Stimulated activated CD8-positive, alpha-beta memory T cell treated with anti-CD3 and anti-CD28 coated beads, Interleukin-4, amount 100 ng/mL, for 4 hours (primary cell): ENCODE measurements at places on chromosomes 3 and 15.

DNA sequence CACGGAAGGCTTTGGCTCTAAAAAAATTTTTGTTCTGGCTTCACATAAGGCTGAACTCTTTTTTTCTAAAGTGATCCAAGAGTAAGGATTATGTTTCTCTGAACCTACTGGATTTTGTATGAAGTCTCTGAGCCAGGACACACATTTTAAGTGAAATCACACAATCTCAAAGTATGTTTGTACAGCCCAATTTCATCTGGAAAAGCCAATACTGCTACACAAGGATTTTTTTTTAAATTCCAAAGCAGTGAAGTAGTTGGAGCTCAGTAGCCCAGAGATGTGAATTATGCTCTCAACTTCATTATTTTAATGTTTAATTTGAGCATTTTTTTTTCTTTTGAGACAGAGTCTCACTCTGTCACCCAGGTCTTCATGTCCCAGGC lies 243.9 kb downstream of the FAM43A start:
- DNase-seq: no peak

GRCh38 chr3:59839283-59839682 lies 789.5 kb upstream of the CFAP20DC start:
- no peak for DNase-seq

- no peak for DNase-seq
Measured at GRCh38 chr3:50671331-50671730, 3.4 kb upstream of the DOCK3 start.

DNA sequence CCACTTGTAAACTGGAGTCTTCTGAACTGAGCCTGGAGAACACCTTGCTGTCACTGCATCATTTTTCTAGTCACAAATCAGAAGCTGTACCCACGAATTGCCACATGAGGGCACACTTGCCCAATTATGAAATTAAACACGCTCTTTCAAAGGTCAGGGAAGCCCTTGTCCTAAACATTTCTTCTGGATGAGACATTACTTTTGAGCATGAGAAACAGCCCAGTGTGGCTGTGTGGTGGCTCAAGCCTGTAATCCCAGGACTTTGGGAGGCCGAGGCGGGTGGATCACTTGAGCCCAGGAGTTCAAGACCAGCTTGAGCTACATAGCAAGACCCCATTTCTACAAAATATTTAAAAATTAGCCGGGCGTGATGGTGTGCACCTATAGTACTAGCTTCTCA lies 27.5 kb upstream of the CFAP161 start:
- DNase-seq: no peak

- DNase-seq: no peak
Measured at GRCh38 chr15:101498717-101499480, 9.4 kb upstream of the PCSK6 start.

GRCh38 chr3:192930577-192930976 lies 12.9 kb upstream of the MB21D2 start:
- DNase-seq: no peak

GRCh38 chr3:154734468-154734867 lies 304.5 kb upstream of the GPR149 start:
- DNase-seq: no peak

GRCh38 chr15:94804613-94805012 lies 573.3 kb downstream of the MCTP2 start:
- DNase-seq: no peak

GRCh38 chr15:101019366-101019896 lies 100.3 kb downstream of the LRRK1 start:
- no peak for DNase-seq

DNA sequence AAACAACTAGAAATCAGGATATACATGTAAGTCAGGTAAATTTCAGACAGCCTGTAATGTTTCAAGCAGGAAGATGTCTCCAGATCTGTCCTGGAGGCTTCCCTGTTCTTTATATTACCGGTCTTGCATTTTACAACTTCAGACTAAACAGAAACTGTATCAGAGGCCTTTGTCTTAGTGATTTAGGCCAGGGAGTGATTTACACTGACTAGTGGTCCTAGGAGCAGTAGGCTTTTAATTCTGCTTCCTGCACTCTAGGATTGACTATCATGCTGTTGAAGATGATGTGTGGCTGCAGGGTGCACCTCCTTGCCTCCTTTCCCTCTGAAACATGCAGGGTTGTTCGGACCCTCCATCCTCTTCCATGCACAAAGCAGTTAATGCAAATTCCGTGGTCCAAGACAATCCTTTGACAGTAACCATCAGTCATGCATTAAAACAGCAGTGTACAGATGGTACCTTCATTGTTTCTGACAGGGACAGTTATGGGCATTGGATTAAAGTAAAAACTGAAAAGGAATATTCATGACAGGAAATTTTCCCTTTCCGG lies 27.6 kb downstream of the CHRNA7 start:
- DNase-seq: no peak

DNA sequence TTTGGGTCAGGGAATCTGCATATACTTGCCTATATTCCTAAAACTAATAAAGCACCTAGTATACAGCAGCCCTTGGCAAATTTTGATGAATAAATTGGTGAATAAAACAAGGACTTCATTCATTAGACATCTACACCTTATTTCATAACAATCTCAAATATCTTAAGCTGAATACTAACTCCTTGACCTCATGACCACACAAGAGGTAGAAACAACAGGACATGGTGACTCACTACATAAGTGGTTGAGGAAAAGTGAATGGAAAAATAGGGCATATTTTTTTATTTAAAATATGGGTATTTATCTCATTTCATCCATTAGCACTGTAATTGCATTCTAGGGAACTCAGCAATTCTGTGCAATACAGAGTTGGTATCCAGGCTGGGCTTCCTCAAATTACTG lies 7.8 kb upstream of the STAC start:
- DNase-seq: no peak

DNA sequence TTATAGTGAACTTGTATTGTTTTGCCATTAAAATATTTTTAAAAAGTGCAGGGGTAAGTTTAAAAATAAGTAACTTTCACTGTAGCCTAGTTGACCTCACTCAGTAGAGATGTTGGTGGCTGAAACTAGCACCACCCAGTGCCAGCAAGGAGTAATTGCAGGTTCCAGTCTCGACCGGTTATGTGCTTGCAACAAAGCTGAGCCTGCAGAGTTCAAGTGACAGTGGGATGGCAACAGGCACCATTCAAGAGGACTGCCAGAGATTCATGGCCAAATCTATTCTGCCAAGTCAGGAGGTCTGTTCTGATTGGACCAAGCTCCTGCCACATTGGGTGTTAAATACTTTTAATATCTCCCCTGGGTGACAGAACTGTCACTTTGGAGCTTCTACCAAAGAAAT lies 2.7 kb downstream of the ADAMTS7 start:
- no peak for DNase-seq

DNA sequence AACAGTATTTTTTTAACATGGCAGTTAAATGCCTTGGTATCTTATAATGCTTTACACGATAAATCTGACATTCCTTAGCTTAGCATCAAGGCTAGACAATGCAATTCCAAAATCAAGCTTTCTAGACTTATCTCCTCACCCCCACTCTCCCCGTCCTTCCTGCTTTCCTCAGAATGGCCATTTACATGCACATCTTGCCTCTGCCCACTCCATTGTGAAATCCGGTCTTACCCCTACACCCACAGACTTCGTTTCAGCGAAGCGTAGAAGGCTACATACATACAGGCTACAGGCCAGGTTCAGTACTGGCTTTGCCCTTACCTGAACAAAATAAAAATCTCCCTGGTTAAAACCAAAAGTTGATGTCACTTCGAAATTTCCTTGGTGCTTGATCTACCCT lies 58.6 kb upstream of the SLC12A8 start:
- no peak for DNase-seq

DNA sequence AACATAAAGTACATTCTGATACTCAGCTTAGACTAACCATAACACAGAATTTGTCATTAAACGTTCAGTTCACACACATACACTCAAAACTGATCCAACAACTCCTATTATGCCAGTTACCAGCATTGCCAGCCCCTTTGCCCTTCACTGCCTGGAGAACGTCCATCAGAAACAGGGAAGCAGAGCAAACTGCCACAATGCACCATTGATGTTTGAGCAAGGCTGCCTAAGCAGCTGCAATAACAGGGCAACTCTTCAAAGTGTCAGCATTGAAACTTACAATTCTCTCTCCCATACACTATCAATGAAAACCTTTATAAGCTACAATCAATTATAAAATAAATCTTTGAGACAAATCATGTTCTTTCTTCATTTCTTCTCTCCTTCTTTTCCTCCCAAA lies 85.1 kb downstream of the ZBTB20 start:
- DNase-seq: no peak

DNA sequence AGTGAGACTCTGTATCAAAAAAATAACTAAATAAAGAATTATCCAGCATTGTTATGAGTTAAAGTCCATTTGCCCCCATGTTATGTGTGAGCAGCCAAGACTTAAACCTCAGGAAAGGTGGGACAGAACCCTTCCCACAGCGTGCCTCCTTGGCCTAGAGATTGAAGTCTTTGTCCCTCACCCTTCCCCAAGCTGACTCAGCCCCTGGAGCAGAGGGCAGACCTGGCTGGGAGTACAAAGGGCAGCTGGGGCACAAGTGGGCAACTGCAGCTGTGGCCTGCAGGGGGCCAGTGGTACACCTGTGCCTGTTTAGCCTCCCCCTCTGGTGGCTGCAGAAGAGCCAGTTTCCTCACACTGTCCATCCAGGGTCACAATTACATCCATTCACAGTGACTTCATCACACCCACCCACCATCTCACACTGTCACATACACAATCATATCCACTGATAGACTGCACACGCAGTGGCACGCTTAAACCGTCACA lies 940 bp upstream of the ACY1 start:
- no peak for DNase-seq

DNA sequence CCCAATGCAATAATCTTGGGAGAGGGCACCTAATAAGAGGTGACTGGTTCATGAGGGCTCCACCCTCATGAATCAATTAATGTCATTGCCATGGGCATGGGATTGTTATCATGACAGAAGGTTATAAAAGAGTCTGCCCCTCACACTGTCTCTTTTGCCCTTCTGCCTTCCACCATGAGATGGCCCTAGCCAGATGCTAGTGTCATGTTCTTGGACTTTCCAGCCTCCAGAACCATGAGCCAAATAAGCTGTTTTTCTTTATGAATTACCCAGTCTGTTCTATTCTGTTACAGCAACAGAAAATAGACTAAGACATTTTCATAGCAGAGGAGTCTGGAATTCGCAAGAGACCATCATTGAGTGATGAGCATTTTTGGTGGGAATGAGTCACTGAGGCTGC lies 16.0 kb upstream of the RAD18 start:
- DNase-seq: no peak

DNA sequence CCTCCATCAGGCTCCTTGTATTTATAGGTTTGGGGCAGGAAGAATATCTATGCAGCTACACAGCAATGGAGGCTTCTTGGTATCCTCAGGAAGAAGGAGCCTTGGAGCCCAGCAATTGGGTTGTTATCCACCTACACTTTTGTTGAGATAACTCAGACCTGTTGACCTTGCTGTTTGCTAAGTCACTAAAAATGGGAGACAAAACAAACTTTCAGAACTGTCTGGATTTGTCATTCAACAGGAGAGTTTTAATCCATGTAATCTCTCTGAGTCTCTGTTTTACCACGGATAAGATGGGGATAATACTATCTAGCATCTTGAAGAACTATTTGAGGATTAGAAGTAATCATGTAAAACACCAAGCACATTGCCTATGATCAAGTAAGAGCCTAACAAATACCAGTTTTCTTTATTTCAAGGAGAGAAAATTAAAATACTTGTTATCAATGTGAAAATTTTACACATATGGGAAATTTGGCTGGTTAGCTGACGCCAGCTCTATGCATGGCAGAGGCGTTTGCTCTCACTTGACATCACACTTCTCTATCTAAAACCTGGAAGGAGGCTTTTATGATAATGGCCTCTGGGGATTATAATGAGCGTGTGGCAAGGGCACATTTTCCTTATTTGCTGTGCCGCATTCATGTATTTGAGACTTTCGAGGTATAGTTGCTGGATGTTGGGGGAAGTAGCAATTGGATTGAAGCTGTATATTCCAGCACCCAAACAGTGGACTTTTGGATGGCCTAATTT lies 215.6 kb downstream of the PDCD6IP start:
- no peak for DNase-seq

DNA sequence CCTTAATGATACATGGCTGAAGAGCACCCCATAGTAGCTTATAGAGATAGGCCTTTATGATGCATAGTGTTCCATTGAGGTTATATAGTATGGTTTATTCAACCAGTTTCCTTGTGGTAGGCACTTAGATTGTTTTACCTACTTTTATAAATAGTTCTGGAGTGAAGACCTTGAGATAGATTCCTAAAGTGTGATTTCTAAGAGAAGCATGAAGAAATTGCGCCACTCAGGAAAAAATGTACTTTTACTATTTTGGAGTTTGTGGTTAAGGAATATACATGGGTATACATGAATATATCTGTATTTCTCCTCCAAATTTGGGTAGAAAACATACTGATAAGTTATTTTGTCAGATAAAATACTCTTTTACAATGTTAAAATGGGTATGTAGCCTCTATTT lies 70.5 kb downstream of the CHD2 start:
- no peak for DNase-seq
